Astrocyte (in vitro differentiated cells and primary cell): ENCODE measurements at places on chromosomes 1 and 21. TPM values are rescaled to one million over a fixed set of nuclear protein-coding genes. Genes with fewer than 3 reads are reported as not detected.

Gene OR2AK2
- not detected in 2 replicates for total RNA-seq

Gene RPS27
- 1,010 and 1,149 TPM in 2 replicates for total RNA-seq

Gene AKR7A3
- total RNA-seq = 0.20 and 0.55 TPM in 2 replicates

Gene TNFAIP8L2
- not detected in 2 replicates for total RNA-seq

Gene NSL1
- 22.6 and 24.6 TPM in 2 replicates for total RNA-seq

Gene RSPO1
- total RNA-seq = not detected in 2 replicates

Gene SMYD3
- 73.3 and 80.8 TPM in 2 replicates for total RNA-seq

Gene TSPAN1
- 1.7 and 2.2 TPM in 2 replicates for total RNA-seq

Gene CD1B
- total RNA-seq = not detected in 2 replicates

Gene ELAVL4
- total RNA-seq = not detected in 2 replicates

- no peak overlapping the region for H3K27ac ChIP-seq
- no peak for DNase-seq
- peaks cover 26% of the 10 kb centered on the region for H3K4me1 ChIP-seq
These were observed 6.3 kb downstream of the EXTL1 start for GRCh38 chr1:26027716-26028489.

GRCh38 chr1:210541680-210542358 lies 213.1 kb downstream of the HHAT start:
- H3K4me1 ChIP-seq = peaks cover 5% of the 10 kb centered on the region
- peak; percentile 32 for DNase-seq
- no peaks in the 10 kb centered on the region for H3K27me3 ChIP-seq
- H3K27ac ChIP-seq = no peak overlapping the region
- no peak overlapping the region for H3K4me3 ChIP-seq

DNA sequence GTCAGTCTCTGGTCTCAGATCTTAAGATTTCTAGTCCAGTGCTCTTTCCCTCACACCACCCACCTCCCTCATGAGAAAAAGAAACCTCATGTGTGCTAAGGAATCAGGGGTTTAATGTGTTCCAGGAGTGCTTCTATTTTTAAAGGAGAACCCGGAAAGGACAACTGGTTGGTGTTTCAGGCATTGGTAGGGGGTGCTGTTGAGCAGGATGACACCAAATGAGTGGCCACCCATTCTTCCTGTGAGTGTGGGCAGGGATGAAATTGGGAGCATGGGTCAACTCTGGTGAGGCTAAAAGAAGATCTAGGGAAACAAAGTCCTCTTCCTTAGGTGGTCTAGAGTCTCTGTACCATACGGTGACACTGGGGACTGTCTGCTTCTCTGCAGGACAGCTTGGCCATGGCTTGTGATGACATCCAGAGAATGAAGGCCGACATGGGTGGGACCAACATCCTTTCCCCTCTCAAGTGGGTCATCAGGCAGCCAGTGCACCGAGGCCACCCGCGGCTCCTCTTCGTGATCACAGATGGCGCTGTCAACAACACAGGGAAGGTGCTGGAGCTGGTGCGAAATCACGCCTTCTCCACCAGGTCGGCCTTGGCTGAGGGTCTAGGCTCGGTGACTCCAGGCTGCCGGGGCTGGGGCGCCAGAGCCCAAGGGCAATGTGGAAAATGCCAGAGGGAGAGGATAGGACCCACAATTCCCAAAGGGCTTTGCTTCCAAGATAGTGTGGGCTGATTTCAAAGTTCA lies 39.3 kb downstream of the VWA5B1 start:
- no peak overlapping the region for H3K4me3 ChIP-seq
- peaks cover 3% of the 10 kb centered on the region for H3K4me1 ChIP-seq
- no peak overlapping the region for H3K27ac ChIP-seq
- no peaks in the 10 kb centered on the region for H3K36me3 ChIP-seq
- no peak for DNase-seq

DNA sequence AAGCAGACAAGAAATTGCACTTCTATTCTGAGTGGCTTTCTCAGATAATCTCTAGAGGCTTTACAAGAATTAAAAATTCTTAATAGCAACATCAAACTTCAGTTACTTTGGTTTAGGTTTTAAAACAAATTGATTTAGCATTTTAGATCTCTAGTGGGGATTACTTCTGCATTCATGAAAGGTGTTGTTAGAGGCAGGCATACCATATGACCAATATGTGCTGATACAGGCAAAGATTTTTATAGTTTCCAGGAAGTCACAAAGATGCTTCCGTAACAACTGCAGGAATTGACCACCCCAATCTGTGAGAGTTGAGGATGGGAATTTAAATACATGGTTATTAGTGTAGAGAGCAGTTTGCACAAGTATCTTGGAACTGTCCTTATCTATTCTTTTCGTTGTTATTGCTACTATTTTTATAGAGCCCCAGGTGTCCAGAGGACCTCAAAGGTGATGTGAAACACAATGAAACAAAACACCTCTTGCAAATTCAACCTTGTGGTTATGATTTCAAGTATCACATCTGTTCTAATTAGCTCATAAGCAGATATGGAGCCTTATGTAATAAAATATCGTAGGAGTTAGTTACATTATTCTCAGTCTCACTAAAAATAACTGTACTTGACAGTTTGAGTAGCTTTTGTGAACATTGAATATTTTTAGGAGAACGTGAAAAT lies 512.7 kb upstream of the ADGRL4 start:
- H3K36me3 ChIP-seq = no peaks in the 10 kb centered on the region
- H3K27me3 ChIP-seq = no peaks in the 10 kb centered on the region
- H3K4me3 ChIP-seq = no peak overlapping the region

DNA sequence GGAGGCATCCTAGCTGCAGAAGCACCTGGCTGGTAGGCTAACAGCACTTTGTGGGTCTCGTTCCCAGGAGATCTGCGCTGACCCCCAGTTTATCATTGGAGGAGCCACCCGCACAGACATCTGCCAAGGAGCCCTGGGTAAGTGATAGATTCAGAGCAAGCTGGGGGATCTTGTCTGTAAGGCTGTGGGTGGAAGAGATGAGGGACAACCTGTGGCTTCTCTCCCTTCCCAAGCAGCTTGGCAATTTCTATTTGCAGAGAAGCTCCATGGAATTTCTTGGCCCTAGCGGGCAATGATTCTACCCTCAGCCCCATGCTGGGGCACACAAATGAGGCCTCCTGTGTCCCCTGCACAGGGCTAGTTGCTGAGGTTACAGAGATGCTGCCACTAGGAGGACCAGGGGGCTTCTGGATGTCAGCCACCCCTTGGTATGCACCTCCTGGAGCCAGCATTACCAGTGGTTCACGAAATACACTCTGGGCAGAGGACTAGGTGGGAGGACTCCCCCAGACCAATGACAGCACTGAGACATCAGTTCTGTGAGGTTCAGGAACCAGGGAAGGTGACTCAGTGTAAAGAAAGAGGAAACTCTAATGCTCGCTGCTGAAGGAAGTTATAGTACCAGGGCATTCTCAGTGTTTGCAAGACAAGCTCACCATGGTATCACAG lies 5.5 kb downstream of the CAPN2 start:
- H3K36me3 ChIP-seq = peaks cover 48% of the 10 kb centered on the region
- H3K4me3 ChIP-seq = no peak overlapping the region
- peak overlapping the region; percentile 45 for H3K27ac ChIP-seq

DNA sequence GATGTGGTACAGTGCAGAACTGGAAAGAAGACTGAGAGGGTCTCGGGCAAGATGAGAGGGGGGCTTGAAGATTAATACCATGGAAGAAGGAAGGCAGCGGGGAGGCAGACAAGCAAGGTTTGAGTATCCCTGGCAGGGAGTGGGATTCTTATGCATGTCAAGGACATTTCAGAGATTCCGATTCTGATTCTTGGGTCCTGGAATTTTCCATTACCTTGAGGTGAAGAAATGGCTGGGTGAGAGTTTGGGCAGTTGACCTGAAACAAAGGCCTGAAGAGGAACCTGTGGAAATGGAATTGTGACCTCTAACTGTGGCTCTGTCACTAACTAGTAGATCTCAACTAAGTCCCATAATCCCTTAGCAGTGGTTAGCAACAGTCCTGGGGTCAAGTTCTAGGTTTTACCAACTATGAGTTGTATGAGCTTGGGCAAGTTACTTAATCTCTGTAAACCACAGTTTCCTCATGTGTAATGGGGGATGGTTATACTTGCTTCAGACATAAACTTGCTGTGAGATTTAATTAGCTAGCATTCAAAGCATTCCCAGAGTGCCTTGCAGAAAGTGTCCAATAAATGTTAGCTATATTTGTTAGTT lies 8.6 kb upstream of the ACTN2 start:
- H3K27me3 ChIP-seq = no peaks in the 10 kb centered on the region
- no peaks in the 10 kb centered on the region for H3K36me3 ChIP-seq
- H3K4me1 ChIP-seq = no peaks in the 10 kb centered on the region
- no peak overlapping the region for H3K4me3 ChIP-seq

DNA sequence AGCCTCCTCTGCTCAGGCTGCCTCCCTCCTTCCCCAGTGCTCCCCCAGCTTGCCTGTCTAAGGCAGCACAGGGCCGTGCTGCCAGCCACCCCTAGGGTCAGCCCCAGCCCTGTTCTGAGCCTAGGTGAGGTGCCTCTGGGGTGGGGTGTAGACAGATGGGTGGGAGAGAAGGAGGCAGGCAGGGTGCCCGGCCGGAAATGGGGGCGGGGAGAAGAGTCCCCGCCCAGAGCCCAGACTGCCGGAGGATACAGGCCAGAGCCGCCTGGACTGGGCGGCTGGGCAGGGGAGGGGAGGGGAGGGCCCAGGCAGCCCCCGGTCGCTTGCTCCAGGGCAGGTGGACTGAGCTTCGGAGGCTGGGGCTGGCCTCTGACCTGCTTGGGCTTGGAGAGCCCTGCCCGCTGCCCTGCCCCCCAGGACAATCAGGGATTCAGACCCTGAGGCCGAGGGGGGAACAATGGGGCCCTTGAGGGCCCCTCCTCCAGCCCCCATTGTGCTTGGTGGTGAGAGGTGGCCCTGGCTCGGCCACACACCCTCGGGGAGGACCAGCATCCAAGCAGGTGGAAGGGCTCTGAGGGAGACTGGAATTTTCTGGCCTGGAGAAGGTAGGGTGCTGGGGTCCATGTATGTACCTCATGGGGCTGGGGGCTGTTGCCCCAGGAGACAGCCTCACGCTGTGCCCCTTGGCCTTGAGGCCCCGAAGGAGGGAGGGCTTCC lies at the start of gene GJC2:
GJC2 (plus strand) TSS at position 525 of the 714 bp plus-strand sequence. CDS start 7,829 bp downstream, outside the sequence.
- H3K27me3 ChIP-seq = no peaks in the 10 kb centered on the region
- no peak for DNase-seq
- H3K27ac ChIP-seq = no peak within 1 kb of the TSS
- peaks cover 6% of the 10 kb centered on the region for H3K36me3 ChIP-seq
- peaks cover 22% of the 10 kb centered on the region for H3K4me1 ChIP-seq

GRCh38 chr1:2134266-2134620 lies 60.3 kb downstream of the FAAP20 start:
- H3K27ac ChIP-seq = no peak overlapping the region
- peaks cover 26% of the 10 kb centered on the region for H3K4me1 ChIP-seq
- H3K4me3 ChIP-seq = no peak overlapping the region
- no peaks in the 10 kb centered on the region for H3K27me3 ChIP-seq
- no peak for DNase-seq
- H3K36me3 ChIP-seq = no peaks in the 10 kb centered on the region

DNA sequence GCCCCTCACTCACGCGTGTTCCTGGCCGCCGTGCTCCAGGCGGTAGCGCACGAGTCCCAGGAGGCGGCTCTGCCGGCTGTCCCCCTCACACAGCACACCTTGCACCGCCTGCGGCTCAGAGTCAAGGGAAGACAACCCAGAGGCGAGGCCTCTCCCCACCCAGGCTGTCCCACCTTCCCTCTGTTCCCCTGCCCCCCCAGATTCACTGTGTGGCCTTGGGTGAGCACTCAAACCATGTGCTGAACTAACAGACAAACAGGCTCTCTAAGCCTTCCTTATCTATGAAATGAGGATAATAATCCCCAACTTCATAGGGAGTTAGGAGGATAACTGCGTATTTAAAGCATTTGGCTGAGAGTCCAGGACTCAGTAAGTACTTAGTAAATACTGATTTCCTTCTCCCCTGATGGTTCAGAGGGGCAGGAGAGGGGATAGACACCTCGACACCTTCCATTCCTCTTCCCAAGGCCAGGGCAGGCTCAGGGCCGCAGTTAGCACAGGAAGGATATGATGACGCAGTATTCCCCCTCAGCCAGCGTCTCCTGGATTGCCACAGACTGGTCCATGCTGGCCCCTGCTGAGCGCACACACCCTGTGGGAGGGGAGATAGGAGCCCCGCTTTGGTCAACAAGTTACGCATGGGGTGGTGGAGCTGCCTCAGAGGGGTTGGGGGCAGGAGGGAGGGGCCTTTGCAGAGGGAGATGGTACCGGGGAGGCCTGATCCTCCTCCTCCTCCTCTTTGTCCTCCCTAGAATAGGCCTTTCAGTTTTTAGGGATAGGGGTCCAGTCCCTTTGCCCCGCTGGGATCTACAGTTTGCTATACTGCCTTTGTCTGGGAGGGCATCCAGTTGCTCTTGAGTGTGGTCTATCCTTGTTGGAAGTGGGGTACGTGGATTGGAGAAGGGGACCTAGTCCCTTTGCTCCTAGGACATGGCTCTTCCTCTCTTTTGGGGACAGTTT lies 830 bp downstream of the INPP5B start:
- peak overlapping the region; percentile 87 for H3K27ac ChIP-seq
- DNase-seq = peak; percentile 82
- no peaks in the 10 kb centered on the region for H3K27me3 ChIP-seq
- no peaks in the 10 kb centered on the region for H3K36me3 ChIP-seq

DNA sequence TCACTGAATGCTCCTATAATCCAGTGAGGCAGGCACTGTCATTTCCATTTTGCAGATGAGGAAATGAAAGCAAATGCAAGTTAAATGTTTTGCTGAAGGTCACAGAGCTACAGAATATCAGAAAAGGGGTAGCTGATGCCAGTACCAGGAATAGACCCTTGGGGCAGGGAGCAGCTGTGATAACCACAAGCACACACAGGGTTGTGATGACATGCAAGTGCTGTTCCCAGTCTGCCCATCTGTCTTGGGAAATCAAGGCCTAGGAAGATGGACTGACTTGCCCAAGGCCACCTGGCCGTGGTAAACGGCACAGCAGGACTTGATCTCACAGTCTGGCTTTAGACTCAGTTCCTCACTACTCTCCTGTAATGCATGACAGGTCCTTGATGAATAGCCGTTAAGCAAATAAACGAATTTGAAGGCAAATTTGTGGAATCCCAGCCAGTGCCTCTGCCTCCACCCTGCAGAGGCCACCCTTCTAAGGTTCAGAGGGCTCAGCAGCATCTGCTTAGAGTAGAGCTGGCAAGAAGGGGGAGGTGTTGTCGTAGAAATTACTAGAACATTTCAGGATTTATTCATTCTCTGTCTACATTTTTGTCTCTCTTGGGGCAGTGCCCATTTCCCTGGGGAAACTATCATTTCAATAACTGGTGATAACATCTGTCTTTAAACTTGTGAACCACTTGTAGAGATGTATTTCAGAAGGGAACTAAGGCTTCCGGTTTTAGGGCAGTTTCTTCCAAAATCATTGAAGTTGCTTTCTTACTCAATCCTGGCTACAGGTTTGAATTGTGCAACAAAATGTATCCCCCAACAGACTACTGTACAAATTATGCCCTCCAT lies 53.2 kb upstream of the MRPS6 start:
- H3K4me3 ChIP-seq = no peak overlapping the region
- DNase-seq = peak; percentile 56
- H3K36me3 ChIP-seq = no peaks in the 10 kb centered on the region

GRCh38 chr1:195577748-195578147 lies 1030.5 kb downstream of the KCNT2 start:
- DNase-seq = no peak
- no peak overlapping the region for H3K27ac ChIP-seq
- no peaks in the 10 kb centered on the region for H3K4me1 ChIP-seq
- no peaks in the 10 kb centered on the region for H3K27me3 ChIP-seq
- no peaks in the 10 kb centered on the region for H3K36me3 ChIP-seq
- no peak overlapping the region for H3K4me3 ChIP-seq

GRCh38 chr1:152182944-152183361 lies 23.9 kb upstream of the RPTN start:
- H3K4me3 ChIP-seq = no peak overlapping the region
- H3K27me3 ChIP-seq = no peaks in the 10 kb centered on the region
- peak; percentile 85 for DNase-seq
- H3K27ac ChIP-seq = peak overlapping the region; percentile 11

- no peak overlapping the region for H3K27ac ChIP-seq
- DNase-seq = no peak
- no peaks in the 10 kb centered on the region for H3K4me1 ChIP-seq
- no peaks in the 10 kb centered on the region for H3K36me3 ChIP-seq
- H3K4me3 ChIP-seq = no peak overlapping the region
These were observed 25.5 kb upstream of the IL10 start for GRCh38 chr1:206797534-206798383.
